ENCODE measurements at places on chromosomes 12 and 14.
A peak's percentile ranks its signal among the peaks of the same experiment; 100 is the strongest.

GRCh38 chr12:42568952-42569915 lies 20.3 kb downstream of the PRICKLE1 start:
- peak; percentile 58 for DNase-seq

DNA sequence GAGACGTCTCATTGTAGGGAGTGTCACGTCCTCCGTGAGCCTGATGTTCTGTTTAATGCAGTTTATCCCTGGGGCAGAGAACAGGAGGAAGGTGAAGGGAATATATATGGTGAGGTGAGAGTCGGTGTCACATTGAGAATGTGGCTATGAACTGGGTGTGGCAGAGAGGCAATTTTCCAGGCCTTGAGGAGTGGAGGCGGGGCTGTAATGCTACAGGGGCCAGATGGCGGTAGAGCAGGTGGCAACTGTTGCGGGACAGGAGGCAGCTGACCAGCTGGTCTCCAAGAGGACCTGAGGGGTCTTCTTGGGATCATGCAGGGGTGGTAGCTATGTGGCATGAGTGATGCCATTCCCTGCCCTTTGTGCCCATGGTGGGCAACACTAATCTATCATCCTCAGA lies 59.6 kb downstream of the CACNA1C start:
- DNase-seq = no peak

DNA sequence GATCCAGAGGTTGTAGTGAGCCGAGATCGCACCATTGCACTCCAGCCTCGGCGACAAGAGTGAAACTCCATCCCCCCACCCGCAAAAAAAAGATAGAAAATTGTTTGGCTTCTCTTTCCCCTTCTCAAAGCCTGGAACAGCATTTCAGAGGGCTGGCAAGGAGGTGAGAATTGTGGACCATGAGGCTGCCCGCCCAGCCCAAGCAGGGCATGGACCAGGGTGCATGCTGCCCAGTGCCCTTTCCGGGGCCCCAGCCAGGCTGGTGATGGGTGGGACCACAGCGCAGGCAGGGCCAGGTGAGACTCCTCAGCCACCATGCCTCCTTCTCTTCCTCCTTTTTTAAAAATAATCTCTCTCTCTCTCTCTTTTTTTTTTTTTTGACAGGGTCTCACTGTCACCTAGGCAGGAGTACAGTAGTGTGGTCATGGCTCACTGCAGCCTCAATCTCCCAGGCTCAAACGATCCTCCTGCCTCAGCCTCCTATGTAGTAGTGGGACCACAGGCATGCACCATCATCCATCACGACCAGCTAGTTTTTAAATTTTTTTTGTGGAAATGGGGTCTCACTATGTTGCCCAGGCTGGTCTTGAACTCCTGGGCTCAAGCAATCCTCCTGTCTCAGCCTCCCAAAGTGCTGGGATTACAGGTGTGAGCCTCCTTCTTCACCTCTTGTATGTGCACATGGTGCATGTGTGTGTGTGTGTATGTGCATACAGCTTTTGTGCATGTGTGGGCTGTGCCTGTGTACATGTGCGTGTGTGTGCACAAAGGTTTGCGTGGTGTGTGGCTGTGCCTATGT lies 22.2 kb downstream of the SYNDIG1L start:
- DNase-seq = no peak

GRCh38 chr12:54126696-54127537 lies 61.9 kb downstream of the SMUG1 start:
- no peak for DNase-seq

DNA sequence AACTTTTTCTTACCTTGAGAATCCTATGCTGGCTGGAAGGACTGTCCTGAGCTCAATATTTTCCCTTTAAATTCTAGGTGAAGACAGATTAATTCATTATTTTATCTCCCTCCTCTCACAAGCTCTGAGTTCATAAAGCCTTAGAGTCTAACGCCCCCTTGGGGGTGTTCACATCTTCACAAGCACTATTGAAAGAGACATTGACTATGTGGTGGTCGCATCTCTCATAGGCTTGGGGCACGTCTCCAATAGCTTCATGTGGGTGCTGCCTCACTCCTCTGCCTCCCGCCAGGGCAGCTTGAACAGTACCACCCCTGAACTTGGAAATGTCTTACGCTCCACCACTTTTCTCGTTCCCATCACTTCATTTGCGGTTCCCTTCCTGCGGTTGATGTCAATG lies 106.2 kb downstream of the UNC79 start:
- no peak for DNase-seq

DNA sequence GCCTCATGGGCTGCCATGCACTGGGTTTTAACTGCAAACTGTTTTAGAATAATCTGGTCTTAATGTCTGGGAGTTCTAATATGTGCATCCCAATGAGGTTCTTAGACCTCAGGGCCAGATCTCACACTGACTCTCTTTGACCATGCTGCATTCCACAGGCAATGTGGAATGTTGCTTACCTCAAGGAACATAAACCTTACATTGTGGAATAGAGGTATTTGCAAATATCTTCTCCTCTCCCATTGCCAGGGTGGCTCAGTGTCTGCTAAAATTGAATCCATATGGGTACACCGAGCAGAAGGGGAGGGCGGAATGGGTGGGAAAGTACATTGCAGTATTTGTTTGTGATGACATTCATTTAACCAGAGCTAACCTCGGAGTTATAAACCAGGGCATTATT lies 78.6 kb downstream of the CHST11 start:
- DNase-seq = no peak

- no peak for DNase-seq
Measured at GRCh38 chr12:94690198-94690771, 39.9 kb upstream of the TMCC3 start.

- DNase-seq = no peak
Measured at GRCh38 chr12:109709401-109709991, 4.1 kb upstream of the FAM222A start.

DNA sequence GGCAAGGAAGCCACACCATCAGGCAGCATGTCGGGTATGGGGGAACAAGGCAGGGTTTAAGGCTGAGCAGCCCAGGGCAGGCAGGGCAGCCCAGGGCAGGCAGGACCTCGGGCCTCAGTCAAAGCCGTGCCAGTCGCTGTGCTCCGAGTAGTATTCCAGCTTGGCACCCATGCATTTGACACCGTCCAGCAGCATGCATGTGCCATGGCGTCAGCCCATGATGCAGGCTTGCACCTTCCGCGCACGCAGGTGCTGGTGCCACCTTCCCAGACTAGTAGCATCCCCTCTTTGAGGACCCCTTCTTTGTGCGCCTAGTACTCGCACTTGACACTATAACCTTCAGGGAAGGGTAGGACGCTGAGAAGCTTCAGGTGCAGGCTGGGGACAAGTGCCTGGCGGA lies 11.6 kb upstream of the ADCY6 start:
- no peak for DNase-seq

DNA sequence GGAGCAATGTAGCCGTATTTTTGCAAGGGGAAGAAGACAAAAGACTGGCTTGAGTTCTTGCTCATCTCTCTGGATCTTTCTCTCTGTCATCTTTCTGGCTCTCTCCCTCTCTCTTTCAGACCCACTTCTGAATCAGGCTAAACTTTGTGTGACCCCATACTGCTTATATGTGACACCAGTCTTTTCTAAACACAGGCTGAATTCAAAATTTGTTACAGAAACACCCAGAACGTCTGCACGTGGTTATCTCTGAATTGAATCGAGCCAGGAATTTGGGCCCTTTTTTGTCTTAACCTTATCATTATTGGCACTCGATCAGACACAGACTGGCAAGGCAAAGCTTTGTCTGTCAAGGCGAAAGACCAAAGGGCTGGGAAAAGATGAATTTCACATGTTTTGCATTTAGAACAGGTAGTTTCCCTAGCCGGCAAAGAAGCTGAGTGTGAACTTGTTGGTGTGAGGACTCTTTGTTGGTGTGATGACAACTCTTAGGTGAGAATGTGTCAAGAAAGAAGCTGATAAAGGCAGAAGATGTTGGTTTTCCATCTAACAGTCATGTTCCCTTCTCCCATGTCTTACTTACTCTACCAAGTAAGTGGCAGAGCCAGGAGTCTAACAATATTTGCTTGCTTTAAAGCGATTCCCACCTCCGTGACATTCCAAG lies 150.2 kb upstream of the RFLNA start:
- no peak for DNase-seq

DNA sequence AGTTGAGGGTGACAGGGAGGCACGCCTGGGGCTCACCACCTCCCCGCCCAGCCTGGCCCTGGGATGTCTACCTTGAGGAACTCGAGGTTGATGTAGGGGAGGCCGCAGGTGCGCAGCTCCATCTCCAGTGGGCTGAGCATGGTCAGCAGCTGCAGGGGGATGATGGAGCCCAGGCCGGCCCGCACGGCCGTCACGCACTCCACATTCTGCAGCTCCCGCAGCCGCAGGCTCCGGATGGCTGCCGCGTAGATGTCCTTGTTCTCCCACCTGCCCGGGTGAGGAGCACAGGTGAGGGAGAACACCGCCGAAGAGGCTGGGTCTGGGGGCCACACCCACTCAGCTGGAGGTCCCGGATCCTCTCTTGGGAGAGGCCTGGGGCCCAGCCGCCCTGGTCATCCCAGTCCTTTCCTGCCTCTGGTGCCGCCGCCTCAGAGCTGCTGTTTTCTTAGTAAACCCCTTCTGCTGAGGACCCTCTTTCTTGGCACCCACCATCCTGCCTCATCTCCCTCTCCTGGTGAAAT lies 38.2 kb downstream of the TRAFD1 start:
- no peak for DNase-seq

- no peak for DNase-seq
Measured at GRCh38 chr14:77130386-77130785, 11.2 kb downstream of the ZDHHC22 start.

DNA sequence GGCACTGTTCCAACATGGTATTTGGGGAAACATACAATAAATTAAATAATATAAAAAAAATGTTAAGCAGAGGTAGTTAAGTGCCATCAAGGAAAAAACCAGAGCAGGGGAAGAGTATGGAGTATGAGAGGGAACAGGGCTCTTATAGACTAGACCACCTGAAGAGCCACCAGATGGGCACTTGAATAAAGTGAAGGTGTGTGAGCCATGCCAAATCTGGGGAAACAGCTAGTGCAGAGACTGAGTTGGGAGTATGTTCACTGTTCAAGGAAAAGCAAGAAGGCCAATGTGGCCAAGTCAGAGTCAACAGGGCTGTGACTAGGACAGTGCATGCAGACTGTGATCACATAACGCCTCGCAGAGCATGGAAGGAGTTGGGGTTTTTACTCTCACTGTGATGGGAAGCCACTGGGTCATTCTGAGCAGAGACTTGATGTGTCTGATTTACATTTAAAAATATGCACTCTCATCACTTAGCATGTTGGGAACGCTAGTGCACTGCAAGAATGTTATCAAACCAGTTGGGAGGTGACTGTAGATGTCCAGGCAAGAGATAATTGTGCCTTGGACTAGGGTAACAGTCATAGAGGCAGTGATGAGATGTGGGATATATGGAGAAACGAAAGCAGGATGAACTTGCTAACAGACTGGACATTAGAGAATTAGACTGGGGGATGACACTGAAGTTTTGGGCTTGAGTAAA lies 25.6 kb downstream of the NDUFA12 start:
- no peak for DNase-seq

DNA sequence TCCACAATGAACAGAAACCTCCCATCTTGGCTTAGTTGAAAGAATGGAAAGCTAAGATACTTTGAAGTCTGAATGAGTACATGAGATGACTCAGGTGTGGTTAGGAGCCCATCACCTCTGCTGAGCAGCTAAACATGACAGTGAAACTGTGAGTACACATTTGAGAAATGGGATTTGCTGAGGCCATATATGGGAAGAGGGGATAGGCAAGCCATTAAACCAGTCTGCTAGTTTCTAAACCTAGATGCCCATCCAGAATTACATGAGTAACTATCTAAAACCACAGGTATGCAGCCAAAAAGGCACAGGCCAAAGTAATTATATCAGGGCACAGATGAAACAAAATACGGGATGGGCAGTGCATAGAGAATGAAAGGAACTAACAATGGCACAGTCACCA lies 41.2 kb downstream of the NKX2-1 start:
- DNase-seq = no peak

DNA sequence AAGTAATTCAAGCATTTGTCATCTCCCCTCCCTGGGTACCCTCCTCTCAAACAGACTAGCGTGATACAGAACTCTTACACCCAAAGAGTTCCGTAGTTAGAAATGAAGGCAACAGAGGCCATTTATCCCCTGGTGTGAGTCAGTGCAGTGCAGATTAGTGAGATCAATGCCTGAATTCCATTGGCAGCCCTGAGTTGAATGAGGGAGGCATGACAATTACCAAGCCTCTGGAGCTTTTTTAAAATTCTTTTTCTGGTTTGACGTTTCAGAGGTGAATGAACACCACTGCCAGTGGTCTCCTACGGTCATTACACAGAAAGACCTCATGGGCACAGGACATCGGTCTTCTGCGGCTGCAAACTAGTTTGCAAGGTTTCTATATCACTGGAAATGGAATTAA lies 94.4 kb downstream of the PRIMA1 start:
- no peak for DNase-seq

DNA sequence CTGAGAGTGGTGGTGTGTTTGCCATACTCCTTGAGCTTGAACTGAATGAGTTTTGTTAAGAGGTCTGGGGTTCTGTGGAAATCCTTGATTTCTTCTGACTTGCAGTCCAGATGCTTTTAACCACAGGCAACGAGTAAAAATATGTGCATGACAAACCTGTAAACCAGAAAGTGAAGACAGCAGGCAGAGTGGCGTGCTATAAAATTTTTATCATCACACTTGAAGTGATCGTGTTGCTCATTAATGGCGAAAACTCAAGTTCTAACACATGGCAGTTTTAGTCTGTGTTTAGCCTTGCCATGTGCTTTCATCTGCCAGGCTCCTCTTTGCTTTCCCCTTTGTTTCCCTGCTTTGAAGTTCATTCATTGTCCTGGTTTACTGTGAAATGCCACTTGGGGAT lies 28.0 kb downstream of the TXNRD1 start:
- no peak for DNase-seq

- DNase-seq = no peak
Measured at GRCh38 chr12:114038962-114039361, 72.8 kb upstream of the RBM19 start.

DNA sequence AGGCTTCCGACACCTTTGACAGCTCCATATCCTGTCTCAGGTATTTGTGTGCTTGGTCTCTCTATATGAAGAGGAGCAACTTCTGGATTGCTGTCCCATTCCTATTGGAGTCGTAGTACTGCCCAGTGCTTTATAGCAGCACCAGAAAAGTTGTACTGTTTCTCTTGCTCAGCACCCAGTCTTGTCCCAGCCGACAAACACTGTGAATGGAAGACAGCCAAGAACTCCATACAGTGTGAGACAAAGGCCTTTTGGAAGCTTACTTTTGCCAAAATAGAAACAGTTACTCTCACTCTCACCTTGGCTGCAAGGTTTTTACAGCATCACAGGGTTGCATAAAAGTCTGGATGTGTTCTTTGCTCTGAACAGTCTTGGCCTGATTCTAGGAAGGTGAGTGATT lies 105.3 kb downstream of the TGFB3 start:
- DNase-seq = no peak

- peak; percentile 19 for DNase-seq
Measured at GRCh38 chr12:109387425-109388166, 39.9 kb downstream of the MYO1H start.

GRCh38 chr12:42987216-42987650 lies 397.7 kb upstream of the PRICKLE1 start:
- DNase-seq = peak; percentile 55
